Activated T-cell treated with anti-CD3 and anti-CD28 coated beads, Interleukin-2, amount 50 U/mL, for 72 hours (primary cell): ENCODE measurements at places on chromosomes 4 and X. TPM values are rescaled to one million over a fixed set of nuclear protein-coding genes. Genes with fewer than 3 reads are reported as not detected.
A peak's percentile ranks its signal among the peaks of the same experiment; 100 is the strongest.

- no peak for DNase-seq
Measured at GRCh38 chr4:181685911-181686310, 557.3 kb upstream of the TENM3 start.

- DNase-seq = no peak
Measured at GRCh38 chr4:146343199-146343598, 128.9 kb downstream of the REELD1 start.

- no peak for DNase-seq
Measured at GRCh38 chrX:21958916-21959315, 18.4 kb downstream of the SMS start.

DNA sequence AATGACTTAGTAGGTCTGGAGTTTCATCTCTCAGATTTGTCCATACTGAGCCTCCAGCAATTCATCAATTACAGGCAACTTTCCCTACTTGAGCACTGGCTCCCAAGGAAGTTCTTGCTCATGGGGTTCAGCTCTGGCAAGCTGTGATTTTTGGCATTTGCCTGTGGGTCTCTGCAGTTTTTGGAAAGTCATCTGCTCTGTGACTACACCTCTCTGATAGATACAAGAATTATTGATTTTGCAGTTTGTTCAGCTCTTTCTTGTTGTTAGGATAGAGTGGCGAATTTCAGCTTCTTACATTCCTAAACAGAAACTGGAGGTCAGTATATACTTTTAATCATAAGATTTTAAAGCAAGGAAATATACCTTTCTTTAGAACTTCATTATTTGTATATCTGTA is 209.7 kb upstream of the NPY2R start:
- no peak for DNase-seq

Gene ARL9
- 0.29 TPM for total RNA-seq

Gene ARSJ
- total RNA-seq = not detected

DNA sequence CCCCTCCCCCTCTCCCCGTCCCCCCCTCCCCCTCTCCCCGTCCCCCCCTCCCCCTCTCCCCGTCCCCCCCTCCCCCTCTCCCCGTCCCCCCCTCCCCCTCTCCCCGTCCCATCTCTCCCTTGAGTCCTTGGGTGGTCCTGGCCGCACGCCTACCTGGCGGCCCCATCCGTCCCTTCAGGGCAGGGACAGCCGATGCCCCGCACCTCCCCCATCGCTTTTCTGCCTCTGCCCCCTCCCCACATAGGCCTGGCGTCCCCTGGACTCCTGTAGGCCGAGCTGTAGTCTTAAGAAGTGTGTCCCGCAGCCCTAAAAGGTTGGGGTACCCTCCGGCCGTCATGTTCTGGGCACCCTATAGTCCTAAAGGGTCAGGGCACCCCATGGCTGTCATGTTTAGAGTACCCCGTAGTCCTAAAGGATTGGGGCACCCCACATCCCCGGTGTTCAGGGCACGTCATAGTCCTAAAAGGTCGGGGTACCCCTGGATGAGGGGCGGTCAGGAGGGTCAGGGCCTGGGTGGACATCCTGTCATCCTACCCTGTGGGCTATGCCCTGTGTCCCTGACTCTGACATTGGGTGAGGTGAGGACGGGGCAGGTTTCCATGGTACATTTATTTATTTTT is 10.8 kb upstream of the GTPBP6 start:
- no peak for DNase-seq

DNA sequence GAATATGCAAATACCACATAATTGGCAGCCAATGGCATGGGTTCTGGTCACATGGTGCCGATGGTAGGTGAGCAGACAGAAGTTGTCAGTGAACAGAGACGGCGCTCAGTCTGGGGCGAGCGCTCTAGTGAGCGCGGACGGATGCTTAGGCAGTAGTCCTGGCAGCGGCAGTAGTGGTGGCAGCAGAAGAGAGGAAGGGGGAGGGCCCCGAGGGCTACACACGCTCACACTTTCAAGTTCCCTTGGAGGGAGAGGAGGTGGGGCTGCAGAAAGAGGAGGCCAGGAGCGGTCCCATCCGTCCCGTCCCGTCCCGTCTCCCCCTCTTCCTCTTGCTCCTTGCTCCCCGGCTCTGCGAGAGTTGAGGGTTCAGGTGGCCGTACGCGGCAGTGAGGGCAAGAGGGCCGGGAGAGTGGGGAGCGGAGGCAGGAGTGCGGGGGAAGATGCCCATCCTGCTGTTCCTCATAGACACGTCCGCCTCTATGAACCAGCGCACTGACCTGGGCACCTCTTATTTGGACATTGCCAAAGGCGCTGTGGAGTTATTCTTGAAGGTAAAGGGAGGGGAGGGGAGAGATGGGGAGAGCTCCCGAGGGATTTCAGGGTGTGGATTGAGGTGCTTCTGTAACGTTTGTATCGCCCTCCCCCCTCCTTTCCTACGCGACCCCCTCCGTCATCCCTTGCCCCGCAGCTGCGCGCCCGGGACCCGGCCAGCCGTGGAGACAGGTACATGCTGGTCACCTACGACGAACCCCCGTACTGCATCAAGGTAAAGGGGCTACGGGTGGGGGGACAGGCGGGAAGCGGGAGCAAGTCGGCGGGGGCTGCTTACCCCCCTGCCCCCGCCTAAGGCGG is at the start of gene INTS6L:
TSS of gene INTS6L (plus strand) at position 108 of the 852 bp plus-strand sequence. CDS start at position 441, 333 bp downstream.
- peak; percentile 88 for DNase-seq

DNA sequence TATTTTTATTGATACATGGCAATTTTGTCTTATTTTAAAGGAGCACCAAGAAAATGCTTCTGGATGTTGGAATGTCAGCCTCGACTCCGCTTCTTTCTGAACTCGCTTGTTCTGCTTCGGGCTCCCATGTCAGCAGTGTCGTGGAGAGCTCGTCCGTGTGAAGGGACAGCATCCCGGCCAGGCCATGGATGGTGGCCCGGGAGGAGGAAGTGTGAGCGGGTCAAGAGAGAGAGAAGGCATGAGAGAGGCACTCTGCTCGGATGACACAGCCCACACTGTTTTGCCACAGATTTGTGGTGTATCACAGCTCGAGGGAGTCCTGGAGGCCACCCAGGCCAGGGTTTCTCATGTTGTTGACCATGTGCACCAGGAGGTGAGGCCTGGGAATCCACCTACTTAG is 107.0 kb downstream of the TRAPPC11 start:
- DNase-seq = no peak

GRCh38 chr4:123345137-123345934 is 51.3 kb upstream of the SPRY1 start:
- no peak for DNase-seq

Gene LUZP4
- not detected for total RNA-seq

DNA sequence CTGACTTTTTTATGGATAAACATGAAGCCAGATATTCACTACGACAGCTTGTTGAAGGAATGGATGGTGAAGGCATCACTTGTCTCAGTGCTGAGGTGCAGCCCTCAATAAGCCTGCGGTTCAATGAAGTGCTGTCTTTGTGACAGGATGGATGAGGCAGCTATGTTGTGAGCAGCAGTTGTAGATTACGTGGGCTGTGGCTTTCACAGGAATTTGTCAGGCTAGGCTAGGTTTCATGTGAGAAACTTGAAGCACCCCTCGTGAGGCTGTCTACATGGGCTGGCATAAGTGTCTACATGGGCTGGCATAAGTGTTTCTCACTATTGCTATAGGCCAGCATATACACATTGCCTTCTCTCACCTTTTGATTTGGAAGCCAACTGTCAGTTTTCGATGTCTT is 1050.0 kb downstream of the ADGRL3 start:
- no peak for DNase-seq
